ENCODE measurements at places on chromosomes 4 and X.

DNA sequence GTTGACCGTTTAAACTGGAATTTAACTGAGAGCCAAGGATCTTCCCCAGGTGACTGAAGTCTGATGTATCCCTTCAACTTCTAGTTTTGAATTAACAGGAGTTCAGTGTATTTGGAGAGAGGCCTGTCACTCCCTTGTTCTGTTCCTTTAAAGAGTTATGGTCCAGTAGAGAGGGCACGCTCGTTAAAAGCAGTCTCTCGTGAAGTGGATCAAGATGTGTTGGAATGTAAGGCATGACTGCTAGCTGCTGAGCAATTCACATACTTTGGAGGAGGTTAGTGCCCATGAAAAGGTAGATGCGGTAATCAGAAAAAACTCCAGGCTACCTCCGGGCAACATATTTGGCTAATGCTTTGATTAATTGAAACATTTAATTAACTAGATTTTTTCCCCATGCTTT is 65.7 kb downstream of the SHROOM2 start:
- DNase-seq: no peak

DNA sequence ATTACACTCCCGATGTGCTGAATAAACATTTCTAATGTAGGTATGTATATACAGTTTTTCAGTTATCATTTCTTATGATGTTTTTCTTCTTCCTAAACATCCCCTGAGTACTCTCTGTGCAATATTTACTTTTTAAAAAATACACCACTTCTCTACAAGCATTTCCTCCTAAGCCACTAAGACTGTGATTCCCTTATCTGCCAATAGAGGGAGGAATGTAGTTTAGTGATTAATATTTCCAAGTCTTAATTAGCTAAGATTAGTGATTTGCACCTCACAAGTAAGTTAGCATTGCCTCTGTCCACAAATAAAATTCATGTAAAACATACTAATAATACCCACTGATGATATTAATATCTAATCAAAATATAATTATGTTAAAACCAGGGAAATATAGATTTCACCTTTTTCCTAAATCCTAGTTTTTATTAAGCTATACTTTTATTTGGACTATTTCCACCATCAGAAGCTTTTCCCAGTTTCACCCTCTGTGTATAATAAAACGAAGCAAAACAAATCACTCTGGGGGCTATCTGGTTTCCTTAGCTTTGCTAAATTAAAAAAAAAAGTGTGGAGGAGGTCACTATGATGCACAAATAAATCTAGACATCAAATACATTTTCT is 909.1 kb downstream of the FAT4 start:
- peak; percentile 12 for DNase-seq

- DNase-seq: no peak
These were observed 1083.1 kb upstream of the PCDH10 start for GRCh38 chr4:132065940-132066495.

- DNase-seq: no peak
These were observed 52.3 kb downstream of the KLF3 start for GRCh38 chr4:38716256-38716655.

- no peak for DNase-seq
These were observed 87.7 kb downstream of the NAP1L3 start for GRCh38 chrX:93585661-93586060.

DNA sequence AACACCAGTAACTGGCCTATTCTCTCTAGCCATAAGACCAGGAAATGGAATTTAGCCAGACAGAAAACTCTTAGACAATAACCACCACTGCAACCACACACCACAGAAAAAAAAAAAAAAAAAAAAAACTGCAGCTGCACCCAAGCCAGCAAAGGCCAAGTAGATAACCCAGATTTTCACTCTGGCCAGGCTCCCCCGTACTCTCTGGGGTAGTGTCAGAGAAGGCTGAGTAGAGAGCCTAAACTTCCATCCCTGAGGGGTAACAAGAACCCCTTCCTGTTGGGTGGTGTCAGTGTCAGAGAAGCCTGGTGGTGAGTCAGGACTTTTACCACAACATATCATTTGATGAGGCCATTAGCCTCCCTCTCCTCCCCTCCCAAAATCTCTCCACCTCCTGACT is 5.6 kb upstream of the DLG3 start:
- DNase-seq: peak; percentile 23

GRCh38 chr4:168076989-168077725 is 15.2 kb upstream of the ANXA10 start:
- peak; percentile 71 for DNase-seq

DNA sequence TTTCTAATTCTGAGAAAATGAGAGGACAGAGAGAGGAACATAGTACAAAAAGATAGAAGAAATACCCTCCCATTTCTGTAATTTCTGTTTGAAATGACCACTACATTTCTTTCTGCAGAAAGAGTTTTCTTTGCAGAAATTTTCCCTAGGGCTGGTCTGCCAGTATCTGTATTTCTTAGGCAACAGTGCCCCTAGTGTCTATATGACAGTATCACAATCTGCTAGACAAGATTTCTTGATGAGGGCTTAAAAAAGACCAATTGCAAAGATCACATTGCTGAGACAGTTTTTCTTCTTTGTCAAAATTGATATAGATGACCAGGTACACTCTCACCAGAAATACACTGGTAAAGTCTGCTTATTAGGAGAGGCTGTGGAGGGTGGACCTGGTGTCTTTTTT is 81.0 kb upstream of the ZDHHC15 start:
- DNase-seq: peak; percentile 12

GRCh38 chrX:48532161-48532560 is 7.4 kb upstream of the TBC1D25 start:
- DNase-seq: no peak

- no peak for DNase-seq
These were observed 115.5 kb downstream of the EFHC2 start for GRCh38 chrX:44227991-44228390.

DNA sequence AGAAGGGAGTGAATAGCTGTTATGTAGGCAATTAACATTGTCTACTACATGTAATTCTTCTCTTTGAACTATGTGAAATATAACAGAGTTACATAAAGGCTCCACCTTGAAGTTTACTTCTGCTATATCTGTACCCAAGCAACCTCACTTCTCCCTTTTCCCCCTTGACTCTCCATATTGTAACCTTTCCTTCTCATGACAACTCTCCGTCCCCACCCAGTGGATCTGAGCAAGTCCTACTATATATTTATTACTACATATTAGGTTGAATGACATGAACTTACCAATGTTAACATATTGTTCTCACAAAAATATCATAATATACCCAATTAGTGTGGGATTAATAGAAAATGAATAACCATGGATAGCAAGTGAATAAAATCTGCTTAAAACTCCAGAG is 93.2 kb upstream of the ATP8A1 start:
- no peak for DNase-seq

- no peak for DNase-seq
These were observed 68.0 kb upstream of the TMEM164 start for GRCh38 chrX:109934935-109935334.

GRCh38 chr4:167688660-167689142 is 403.6 kb upstream of the ANXA10 start:
- DNase-seq: no peak

- DNase-seq: peak; percentile 59
These were observed 211.5 kb downstream of the PDGFRA start for GRCh38 chr4:54440394-54441136.

DNA sequence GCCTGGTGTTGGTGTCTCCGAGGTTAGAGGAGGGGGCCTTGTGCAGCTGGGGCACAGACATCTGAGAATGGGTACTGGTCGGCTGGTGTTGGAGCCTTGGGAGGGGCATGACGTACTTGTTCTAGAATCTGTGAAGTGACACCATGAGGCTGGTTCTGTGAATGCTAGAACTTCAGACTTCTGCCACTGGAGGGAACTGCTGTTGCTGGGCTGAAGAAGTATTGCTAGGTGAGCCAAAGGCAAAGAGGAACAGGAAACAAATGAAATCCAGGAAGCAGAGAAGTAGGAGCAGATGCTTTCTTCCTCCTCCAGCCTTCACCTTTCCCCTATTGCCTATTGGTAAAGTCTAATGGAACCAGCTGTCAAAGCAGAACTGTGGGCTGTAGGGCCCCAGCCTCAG is 120.9 kb upstream of the DDIT4L start:
- no peak for DNase-seq

- DNase-seq: no peak
These were observed 28.6 kb upstream of the NSG1 start for GRCh38 chr4:4358093-4358854.

- DNase-seq: no peak
These were observed 37.9 kb upstream of the HMX1 start for GRCh38 chr4:8909548-8909947.

- DNase-seq: peak; percentile 94
These were observed at the start of gene FGFR3 for GRCh38 chr4:1792832-1793495. TSS of gene FGFR3 (plus strand) at chr4:1793293. CDS start at chr4:1793935, 642 bp downstream.

DNA sequence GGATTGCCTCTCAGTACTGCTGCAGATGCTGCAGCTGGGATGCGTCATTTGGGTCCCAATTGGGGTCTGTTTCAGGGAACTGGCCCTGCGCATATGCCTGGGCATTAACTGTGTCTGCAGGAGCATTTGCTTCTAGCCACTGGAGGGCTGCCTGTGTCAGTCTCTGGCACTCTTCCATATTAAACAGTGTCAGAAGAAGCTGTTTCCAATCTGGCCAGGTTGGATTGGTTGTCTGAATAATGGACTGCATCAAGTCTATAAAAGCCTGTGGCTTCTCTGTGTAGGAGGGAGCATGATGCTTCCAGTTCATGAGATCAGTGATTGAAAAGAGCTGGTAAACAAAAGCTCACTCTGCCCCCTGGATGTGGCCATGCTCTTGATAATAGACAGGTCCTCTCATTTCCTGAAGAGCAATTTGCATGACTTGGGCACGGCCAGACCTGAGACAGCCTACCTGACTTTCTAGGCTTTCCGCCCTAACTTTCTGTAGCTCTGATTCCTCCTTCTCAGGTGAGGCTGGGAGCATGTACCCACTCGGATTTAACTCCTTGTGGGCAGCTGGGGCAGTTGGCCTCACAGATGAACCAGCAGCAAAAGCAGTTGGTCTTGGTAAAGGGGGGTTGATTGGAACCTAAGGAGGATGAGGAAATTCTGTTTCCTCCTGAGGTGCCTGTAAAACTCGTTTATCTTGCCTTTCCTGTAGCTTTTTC is 29.2 kb downstream of the SULT1E1 start:
- DNase-seq: no peak

- no peak for DNase-seq
These were observed 64.2 kb downstream of the PACRGL start for GRCh38 chr4:20764366-20764992.

GRCh38 chrX:21354725-21355124 is 19.5 kb upstream of the CNKSR2 start:
- no peak for DNase-seq

GRCh38 chr4:3285558-3286334 is 7.1 kb upstream of the RGS12 start:
- DNase-seq: peak; percentile 87

GRCh38 chr4:182562350-182562749 is 319.1 kb downstream of the TENM3 start:
- no peak for DNase-seq

DNA sequence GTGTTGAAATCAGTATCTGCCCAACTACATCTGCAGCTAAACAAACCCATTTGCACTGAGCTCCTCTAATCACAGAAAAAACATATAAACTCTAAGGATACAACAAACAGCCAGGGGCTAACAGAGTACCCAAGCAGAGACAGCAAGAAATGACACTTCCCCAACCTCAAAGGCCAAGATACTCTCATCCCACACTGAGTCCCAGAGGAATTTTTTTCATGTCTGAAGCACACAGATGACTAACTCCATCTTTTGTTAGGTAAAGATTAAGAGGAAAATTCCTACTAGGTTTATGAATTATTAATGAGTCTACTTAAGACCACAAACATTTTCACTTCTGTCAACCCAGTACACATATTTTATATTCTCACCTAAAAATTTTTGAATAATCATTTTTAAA is 31.6 kb downstream of the SEPSECS start:
- DNase-seq: no peak

DNA sequence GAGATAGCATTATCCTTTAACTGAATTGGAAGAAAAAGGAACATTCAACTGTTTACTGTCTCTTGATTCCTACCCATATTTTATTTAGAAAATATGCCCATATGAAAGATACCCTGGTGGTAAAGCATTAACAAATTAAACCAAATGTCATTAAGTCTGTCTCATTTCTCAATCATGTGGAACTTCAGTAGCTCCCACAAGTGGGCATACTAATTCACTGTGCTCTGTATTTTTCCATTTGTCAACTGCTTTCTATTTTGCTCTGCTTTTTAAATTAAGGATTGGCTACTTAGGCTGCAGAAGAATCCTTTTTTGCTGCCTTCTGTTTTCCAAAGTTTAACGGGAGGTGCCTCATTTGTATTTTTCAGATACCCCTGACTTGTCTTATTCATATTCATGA is 77.2 kb downstream of the DDIT4L start:
- DNase-seq: no peak

GRCh38 chrX:53374222-53374820 is 48.1 kb downstream of the SMC1A start:
- DNase-seq: peak; percentile 25

GRCh38 chrX:24862343-24862742 is 153.4 kb downstream of the ARX start:
- DNase-seq: no peak

DNA sequence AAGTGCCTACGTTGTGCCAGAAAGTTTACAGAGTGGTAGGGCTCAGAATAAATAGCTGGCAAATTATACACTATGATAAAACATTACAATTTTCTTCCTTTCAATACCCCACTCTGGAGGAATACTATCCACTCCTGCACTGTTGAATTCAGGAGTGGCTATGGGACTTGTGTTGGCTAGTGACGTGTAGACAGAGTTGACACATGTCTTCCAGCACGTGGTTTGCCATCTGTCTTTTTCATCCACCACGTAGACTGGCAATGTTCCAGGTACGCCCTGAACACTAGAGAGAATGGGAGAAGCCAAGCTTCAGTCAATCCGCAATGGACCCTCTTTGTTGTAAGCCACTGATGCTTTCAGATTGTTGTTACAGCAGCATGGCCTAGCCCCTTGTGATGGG is 168.8 kb upstream of the RBPJ start:
- DNase-seq: no peak

DNA sequence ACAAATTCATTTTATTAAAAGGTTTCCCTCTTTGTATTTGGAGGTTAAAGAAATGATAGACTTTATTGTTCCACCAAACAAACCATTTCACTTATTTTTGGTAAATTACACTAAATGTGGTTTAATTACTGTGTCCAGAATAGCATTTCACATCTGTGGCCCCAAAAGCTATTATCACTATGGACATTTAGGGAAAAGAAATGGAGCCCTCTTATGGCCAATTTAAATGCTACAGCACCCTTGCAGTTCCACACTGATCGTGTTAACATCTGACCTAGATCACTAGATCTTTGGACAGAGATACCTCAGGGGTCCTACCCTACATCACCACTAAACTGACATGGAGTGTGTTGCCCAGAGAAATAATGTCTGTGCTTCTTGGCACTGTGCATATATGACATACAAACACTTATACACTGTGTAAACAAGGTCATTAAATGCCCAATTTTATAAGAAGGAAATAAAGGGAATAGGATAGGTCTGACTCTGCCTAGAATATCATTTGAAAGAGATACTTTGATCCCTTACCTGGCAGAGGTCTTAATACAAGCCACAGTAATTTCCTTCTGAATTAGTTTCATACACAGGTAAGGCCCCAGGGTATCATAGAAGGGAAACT is 163.9 kb downstream of the KDR start:
- peak; percentile 52 for DNase-seq

GRCh38 chr4:155569960-155570515 is 96.6 kb upstream of the GUCY1A1 start:
- DNase-seq: peak; percentile 81

Data from AG20443 (cell line).